ENCODE measurements at places on chromosomes 5 and 9. TPM values are rescaled to one million over a fixed set of nuclear protein-coding genes. Genes with fewer than 3 reads are reported as not detected.

- H3K27ac ChIP-seq, result no peak overlapping the region
- H3K27me3 ChIP-seq, result no peaks in the 10 kb centered on the region
- no peaks in the 10 kb centered on the region for H3K4me1 ChIP-seq
- no peak overlapping the region for H3K4me3 ChIP-seq
- DNase-seq, result no peak
Observed at GRCh38 chr9:108300306-108301287, 555.2 kb downstream of the ACTL7B start.

The FAM153A gene
- not detected for total RNA-seq

DNA sequence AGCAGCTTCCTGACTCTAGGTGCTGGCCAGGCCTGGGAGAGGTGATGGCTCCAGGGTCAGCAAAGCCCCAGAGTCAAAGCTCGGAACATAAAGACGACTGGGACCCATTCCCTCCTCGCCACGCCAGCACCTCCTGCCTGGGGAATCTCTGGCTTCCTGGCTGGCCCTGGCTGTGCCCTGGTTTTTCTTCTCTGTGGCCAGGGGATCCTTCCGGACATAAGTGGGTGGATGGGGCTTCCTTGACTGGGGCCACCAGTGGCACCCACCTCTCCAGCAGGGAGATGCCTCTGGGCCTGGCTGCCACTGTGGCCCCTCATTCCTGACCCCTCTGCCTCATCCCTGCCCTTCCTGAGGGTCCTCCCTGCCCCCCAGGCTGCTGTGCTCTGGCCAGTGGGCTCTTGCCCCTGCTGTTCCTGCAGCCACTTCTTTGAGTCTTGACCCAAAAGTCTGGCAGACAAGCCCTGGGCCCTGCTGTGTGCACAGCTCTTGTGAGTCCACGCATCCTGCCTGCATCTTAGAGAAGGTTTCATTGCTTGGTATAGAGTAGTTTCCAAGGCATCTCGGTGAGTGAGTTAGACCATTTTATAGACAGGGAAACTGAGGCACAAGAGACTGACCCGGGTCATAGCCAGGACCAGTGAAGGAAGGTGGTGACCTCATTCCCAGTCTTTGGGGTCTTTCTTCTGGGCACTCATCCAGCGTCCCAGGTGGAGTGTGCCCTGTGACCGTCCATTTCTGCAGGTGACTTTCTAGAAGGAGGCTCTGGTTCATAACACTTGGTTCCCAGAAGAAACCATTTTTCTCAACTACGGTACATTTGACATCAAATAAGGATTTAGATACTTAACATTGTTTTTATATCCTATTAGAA is 17.3 kb upstream of the LPCAT1 start:
- peaks cover 3% of the 10 kb centered on the region for H3K27me3 ChIP-seq
- no peaks in the 10 kb centered on the region for H3K36me3 ChIP-seq
- H3K27ac ChIP-seq, result no peak overlapping the region
- no peak overlapping the region for H3K4me3 ChIP-seq

The SMIM33 gene
- total RNA-seq, result not detected

DNA sequence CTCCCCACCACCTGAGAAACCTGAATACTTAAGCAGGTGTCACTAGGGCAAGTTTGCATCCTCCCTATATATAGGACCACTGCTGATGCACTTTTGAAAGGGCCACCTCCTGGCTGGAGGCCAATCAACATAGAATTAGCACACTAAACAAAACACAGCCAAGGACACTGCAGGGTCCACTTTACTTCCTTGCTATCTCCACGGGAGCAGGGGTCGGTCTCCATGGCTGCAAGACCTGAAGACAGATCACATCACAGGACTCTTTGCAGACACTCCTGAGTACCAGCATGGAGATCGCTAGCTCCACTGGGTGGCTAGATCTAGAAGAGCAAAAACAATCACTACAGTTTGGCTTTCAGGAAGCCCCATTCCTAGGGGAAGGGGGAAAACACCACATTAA is 72.3 kb downstream of the C9orf153 start:
- H3K27ac ChIP-seq, result no peak overlapping the region
- no peaks in the 10 kb centered on the region for H3K36me3 ChIP-seq
- no peak overlapping the region for H3K4me3 ChIP-seq
- no peaks in the 10 kb centered on the region for H3K4me1 ChIP-seq
- no peaks in the 10 kb centered on the region for H3K27me3 ChIP-seq

The GLRA1 gene
- total RNA-seq, result not detected

- H3K4me1 ChIP-seq, result peaks cover 28% of the 10 kb centered on the region
- no peaks in the 10 kb centered on the region for H3K36me3 ChIP-seq
- DNase-seq, result no peak
- H3K4me3 ChIP-seq, result no peak overlapping the region
- H3K27me3 ChIP-seq, result no peaks in the 10 kb centered on the region
Observed at GRCh38 chr5:154138701-154139100, 51.8 kb upstream of the GALNT10 start.

DNA sequence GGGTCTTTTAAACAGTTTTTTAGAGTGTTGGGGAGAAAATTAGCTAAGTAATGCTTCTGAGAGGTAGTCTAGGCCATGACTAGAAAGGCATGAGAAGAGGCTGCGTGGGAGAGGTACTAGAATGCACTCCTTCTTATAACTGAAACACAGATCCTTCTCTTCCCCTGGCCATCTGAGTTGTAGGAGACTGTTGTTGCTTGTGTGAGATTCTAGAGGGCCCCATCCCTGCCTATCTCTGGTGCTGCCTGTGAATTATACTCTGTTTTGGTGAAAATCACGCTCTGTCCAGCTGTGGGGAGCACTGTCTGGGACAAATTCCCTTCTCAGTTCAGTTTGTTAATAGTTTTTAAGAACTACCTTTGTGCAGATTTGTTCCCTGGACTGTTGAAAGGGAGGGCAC is 37.5 kb downstream of the MAP1B start:
- H3K36me3 ChIP-seq, result peaks cover 84% of the 10 kb centered on the region
- H3K27me3 ChIP-seq, result no peaks in the 10 kb centered on the region
- DNase-seq, result no peak
- H3K4me1 ChIP-seq, result peaks cover 31% of the 10 kb centered on the region
- H3K4me3 ChIP-seq, result no peak overlapping the region

GRCh38 chr5:180652771-180653170 is 3.4 kb upstream of the FLT4 start:
- H3K36me3 ChIP-seq, result no peaks in the 10 kb centered on the region
- peaks cover 56% of the 10 kb centered on the region for H3K27me3 ChIP-seq
- no peak overlapping the region for H3K27ac ChIP-seq
- H3K4me3 ChIP-seq, result no peak overlapping the region
- no peak for DNase-seq

The PCDHB16 gene
- 16.3 TPM for total RNA-seq

DNA sequence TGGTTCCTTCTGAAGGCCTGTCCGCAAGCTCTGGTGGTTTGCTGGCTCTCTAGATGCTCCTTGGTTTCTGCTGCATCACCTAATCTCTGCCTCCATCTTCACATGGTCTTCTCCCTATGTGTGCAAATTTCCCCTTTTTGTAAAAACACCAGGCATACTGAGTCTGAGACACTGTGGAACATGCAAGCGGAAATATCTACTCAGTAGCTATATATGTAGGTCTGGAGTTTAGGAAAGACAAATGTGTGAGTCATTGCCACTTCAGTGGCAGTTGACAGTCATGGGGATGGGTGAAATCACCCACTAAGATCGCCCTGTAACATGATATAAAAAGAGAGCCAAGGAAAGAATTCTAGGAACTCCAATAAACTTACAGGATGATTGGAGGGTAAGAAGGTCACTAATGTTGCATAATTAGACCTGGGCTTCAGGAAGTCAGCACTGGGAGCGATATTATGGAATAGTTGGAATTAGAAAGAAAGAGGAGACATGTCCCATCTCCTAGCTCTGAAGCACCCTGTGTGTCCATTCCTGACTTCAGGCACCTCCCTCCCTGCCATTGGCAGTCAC is 22.7 kb upstream of the UBLCP1 start:
- no peaks in the 10 kb centered on the region for H3K27me3 ChIP-seq
- H3K36me3 ChIP-seq, result no peaks in the 10 kb centered on the region
- H3K27ac ChIP-seq, result peak overlapping the region; percentile 83

DNA sequence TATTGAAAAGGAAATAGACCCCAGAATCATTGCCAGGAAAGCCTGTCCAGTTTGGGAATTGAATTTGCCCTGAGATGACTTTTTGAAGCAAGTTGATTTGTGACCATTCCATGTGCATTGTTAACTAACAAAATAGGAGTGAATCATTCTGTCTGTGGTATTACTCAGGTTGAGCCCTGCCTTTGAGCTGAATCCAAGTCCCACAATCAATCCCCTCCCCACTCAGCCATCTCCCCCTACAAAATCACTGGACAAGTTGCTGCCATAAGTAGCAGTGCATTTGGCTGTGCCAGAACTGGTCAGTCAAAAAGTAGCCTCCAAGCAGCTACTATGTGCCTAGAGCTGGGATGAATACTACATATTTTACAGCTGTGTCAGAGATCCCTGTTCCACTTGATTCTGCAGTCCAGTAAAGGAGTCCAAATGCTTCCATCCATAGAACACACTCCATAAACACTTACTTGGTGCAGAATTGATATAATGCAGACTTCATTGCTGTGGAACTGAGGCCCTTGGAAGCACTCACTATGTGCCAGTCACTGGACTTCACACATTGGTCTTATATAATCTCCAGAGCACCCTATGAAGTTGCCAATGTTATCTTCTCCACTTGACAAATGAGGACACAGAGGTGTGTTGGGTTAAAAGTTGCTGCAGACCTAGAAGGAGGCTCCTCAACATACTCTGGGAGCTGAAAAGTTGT is 96.1 kb downstream of the ZNF462 start:
- no peaks in the 10 kb centered on the region for H3K27me3 ChIP-seq
- H3K36me3 ChIP-seq, result peaks cover 59% of the 10 kb centered on the region
- H3K27ac ChIP-seq, result no peak overlapping the region
- H3K4me1 ChIP-seq, result no peaks in the 10 kb centered on the region
- DNase-seq, result no peak
- no peak overlapping the region for H3K4me3 ChIP-seq

GRCh38 chr5:14325369-14325768 is 182.2 kb downstream of the TRIO start:
- H3K27ac ChIP-seq, result no peak overlapping the region
- H3K4me3 ChIP-seq, result no peak overlapping the region
- DNase-seq, result no peak

DNA sequence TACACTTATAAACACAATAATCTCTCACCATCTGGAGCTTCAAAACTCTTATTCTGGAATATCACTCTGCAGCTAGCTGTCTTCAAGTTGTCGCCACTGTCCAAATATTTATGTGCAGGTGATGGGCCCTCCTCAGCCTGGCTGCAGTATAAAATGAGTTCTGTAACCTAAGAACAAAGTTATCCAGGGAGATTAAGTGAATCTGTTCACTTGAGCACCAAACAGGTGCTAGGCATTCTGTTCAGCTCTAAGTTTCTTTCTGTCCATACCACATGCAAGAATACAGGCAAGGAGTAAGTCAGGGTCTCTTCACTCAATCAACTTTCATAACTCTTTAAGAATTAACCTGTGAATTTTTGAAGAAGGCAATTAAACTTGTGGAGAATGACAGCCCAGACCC is 344.1 kb downstream of the PLK2 start:
- no peaks in the 10 kb centered on the region for H3K27me3 ChIP-seq
- no peak overlapping the region for H3K27ac ChIP-seq
- H3K36me3 ChIP-seq, result no peaks in the 10 kb centered on the region
- peaks cover 6% of the 10 kb centered on the region for H3K4me1 ChIP-seq

- no peaks in the 10 kb centered on the region for H3K4me1 ChIP-seq
- DNase-seq, result no peak
- H3K36me3 ChIP-seq, result no peaks in the 10 kb centered on the region
- H3K27ac ChIP-seq, result no peak overlapping the region
- H3K27me3 ChIP-seq, result no peaks in the 10 kb centered on the region
Observed at GRCh38 chr9:122191584-122191983, 31.9 kb downstream of the MORN5 start.

- DNase-seq, result no peak
- H3K27me3 ChIP-seq, result no peaks in the 10 kb centered on the region
- no peaks in the 10 kb centered on the region for H3K4me1 ChIP-seq
- no peak overlapping the region for H3K27ac ChIP-seq
- no peak overlapping the region for H3K4me3 ChIP-seq
- H3K36me3 ChIP-seq, result no peaks in the 10 kb centered on the region
Observed at GRCh38 chr5:156271569-156271968, 55.4 kb upstream of the SGCD start.

The GPR150 gene
- total RNA-seq, result not detected

The MEF2C gene
- 39.3 TPM for total RNA-seq

DNA sequence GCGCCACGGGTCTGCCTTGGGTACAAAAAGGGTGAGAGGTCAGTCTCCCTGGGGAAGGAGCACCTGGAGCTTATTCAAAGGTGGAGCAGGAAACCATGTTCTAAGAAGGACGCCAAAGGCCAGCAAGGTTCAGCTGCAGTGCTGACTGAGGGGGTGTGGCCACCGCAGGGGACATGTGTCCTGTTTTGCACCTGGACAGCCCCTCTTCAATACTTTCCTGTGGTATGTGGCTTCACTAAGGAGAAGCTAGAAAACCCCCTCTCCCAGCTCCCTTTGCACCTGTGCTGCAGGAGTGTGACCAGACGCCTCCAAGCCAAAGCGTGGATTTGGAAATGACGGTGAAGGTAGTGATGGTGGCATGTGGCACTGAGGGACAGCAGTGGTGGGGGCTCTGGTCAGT is 23.6 kb downstream of the TRIM14 start:
- no peak overlapping the region for H3K4me3 ChIP-seq
- no peaks in the 10 kb centered on the region for H3K27me3 ChIP-seq
- H3K36me3 ChIP-seq, result no peaks in the 10 kb centered on the region
- no peak for DNase-seq
- no peak overlapping the region for H3K27ac ChIP-seq

GRCh38 chr9:134361843-134362414 is 35.7 kb downstream of the RXRA start:
- DNase-seq, result no peak
- H3K27me3 ChIP-seq, result no peaks in the 10 kb centered on the region
- no peak overlapping the region for H3K27ac ChIP-seq
- H3K4me3 ChIP-seq, result no peak overlapping the region
- no peaks in the 10 kb centered on the region for H3K36me3 ChIP-seq

The ASTN2 gene
- total RNA-seq, result 1.3 TPM

GRCh38 chr5:173907686-173908371 is 19.7 kb downstream of the CPEB4 start:
- H3K36me3 ChIP-seq, result peaks cover 42% of the 10 kb centered on the region
- peaks cover under 1% of the 10 kb centered on the region for H3K4me1 ChIP-seq
- no peak for DNase-seq
- H3K4me3 ChIP-seq, result no peak overlapping the region

DNA sequence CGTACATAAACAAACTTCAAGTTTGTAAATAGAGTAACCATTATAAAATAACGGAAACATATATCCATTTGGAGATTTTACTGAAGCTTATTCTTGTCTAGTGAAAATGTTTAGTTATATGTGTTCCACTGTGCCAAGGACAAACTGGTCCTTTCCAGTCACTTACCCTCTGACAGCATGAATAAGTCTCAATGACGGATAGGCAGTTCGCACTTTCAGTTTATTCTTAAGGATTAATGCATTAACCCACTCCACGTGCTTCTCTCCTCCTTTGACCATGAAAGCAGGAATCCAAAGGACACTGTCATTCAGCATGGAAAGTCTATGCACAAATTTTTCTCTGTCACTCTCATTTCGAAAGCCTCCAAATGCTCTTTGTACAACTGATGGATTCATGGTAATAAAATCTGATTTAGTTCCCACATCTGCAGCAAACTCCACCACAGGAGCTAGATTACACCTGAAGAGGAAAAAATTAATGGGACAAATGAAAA is 47.1 kb downstream of the ST8SIA4 start:
- no peak for DNase-seq
- H3K4me1 ChIP-seq, result no peaks in the 10 kb centered on the region
- no peak overlapping the region for H3K4me3 ChIP-seq
- H3K27me3 ChIP-seq, result 0 out of 2 replicates have a peak, but pooled peaks cover 4% of the 10 kb centered on the region
- no peaks in the 10 kb centered on the region for H3K36me3 ChIP-seq

- no peaks in the 10 kb centered on the region for H3K36me3 ChIP-seq
- no peaks in the 10 kb centered on the region for H3K27me3 ChIP-seq
- H3K4me1 ChIP-seq, result no peaks in the 10 kb centered on the region
- H3K27ac ChIP-seq, result no peak overlapping the region
- DNase-seq, result no peak
Observed at GRCh38 chr9:89874351-89875321, 269.8 kb downstream of the GADD45G start.

The EIF4E1B gene
- not detected for total RNA-seq

The HSPA4 gene
- total RNA-seq, result 238 TPM

Measured in SJSA1 (cell line).